ENCODE measurements at places on chromosomes 7 and 10. TPM values are rescaled to one million over a fixed set of nuclear protein-coding genes. Genes with fewer than 3 reads are reported as not detected.

GRCh38 chr7:42493436-42494198 lies 256.6 kb upstream of the GLI3 start:
- no peaks in the 10 kb centered on the region for H3K4me1 ChIP-seq
- no peak overlapping the region for H3K27ac ChIP-seq
- no peak overlapping the region for H3K4me3 ChIP-seq
- DNase-seq, result no peak
- no peaks in the 10 kb centered on the region for H3K27me3 ChIP-seq

Gene FLNC
- polyA plus RNA-seq, result not detected

GRCh38 chr10:129710510-129710847 lies 243.4 kb downstream of the MGMT start:
- no peaks in the 10 kb centered on the region for H3K4me1 ChIP-seq
- no peak overlapping the region for H3K4me3 ChIP-seq
- H3K27ac ChIP-seq, result no peak overlapping the region
- no peaks in the 10 kb centered on the region for H3K27me3 ChIP-seq
- H3K36me3 ChIP-seq, result no peaks in the 10 kb centered on the region

- no peak overlapping the region for H3K27ac ChIP-seq
- peaks cover 5% of the 10 kb centered on the region for H3K4me1 ChIP-seq
- no peaks in the 10 kb centered on the region for H3K27me3 ChIP-seq
Measured at GRCh38 chr7:70775570-70776156, 356.3 kb upstream of the GALNT17 start.

Gene DKK1
- polyA plus RNA-seq, result not detected

GRCh38 chr7:101017064-101017777 lies 2.7 kb upstream of the MUC17 start:
- H3K36me3 ChIP-seq, result no peaks in the 10 kb centered on the region
- H3K4me3 ChIP-seq, result peak overlapping the region; percentile 70
- peak; percentile 51 for DNase-seq
- no peaks in the 10 kb centered on the region for H3K27me3 ChIP-seq

DNA sequence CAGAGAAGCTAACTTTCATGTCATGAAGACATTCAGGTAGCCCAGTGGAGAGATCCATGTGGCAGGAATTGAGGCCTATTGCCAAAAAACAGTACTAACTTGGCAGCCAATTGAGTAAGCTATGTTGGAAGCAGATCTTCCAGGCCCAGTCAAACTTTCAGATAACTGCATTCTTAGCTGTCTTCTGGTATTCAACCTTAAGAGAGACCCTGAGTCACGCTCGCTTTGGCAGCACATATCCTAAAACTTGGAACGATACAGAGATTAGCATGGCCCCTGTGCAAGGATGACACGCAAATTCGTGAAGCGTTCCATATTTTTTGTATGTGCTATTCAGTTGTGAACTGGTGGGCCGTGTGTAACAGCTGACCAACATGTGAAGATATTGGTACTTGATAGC lies 17.6 kb upstream of the ZNF518A start:
- H3K36me3 ChIP-seq, result no peaks in the 10 kb centered on the region
- H3K27ac ChIP-seq, result no peak overlapping the region
- peaks cover 15% of the 10 kb centered on the region for H3K27me3 ChIP-seq
- H3K4me1 ChIP-seq, result no peaks in the 10 kb centered on the region

Gene SPDYE1
- 0.25 TPM for polyA plus RNA-seq

- peaks cover 21% of the 10 kb centered on the region for H3K4me1 ChIP-seq
- no peak overlapping the region for H3K27ac ChIP-seq
- H3K4me3 ChIP-seq, result no peak overlapping the region
- no peak for DNase-seq
- H3K27me3 ChIP-seq, result no peaks in the 10 kb centered on the region
Measured at GRCh38 chr7:92798517-92799249, 37.7 kb downstream of the CDK6 start.
